Stimulated activated CD8-positive, alpha-beta memory T cell treated with anti-CD3 and anti-CD28 coated beads, Interleukin-7, amount 100 ng/mL, for 24 hours (primary cell): ENCODE measurements at places on chromosomes 4 and X.

DNA sequence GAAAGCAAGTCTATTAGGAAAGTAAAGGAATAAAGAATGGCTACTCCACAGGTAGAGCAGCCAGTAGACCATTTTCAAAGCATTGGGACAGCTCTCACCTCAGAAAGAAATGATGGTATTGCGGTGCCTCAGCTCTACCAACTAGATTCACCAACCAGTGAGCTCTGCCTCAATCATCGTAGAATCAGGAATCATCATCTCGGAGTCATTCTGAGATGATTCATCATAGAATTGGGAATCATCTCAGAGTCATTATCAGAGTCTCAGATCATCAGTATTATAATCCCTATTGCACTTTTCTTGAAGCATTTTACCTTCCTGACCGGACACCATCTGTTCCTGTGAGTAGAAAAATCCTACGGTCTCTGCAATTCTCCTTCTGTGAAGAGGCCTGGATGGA, 17.5 kb upstream of the SAT1 start:
- no peak for DNase-seq

GRCh38 chr4:122833999-122834398, 7.4 kb downstream of the FGF2 start:
- DNase-seq: no peak

DNA sequence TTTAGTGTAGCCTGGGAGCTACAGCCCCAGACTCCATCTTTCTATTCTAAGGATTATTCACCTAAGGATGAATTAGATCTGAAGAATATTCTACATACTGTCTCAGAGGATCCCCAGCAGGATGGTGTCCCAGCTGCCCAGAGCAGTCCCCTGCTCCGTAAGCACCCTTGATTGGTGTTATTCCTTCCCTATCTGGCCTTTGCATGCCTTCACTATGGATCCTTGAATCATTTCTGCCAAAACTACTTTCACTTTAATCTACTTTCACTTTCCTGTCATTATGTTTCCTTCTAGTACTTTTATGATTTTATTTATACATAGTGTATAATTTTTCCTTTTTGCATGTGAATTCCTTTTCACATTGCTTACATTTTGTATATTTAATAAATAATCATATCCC, 39.2 kb downstream of the ARHGAP24 start:
- DNase-seq: no peak

GRCh38 chrX:45031830-45032378, 158.9 kb downstream of the KDM6A start:
- no peak for DNase-seq

DNA sequence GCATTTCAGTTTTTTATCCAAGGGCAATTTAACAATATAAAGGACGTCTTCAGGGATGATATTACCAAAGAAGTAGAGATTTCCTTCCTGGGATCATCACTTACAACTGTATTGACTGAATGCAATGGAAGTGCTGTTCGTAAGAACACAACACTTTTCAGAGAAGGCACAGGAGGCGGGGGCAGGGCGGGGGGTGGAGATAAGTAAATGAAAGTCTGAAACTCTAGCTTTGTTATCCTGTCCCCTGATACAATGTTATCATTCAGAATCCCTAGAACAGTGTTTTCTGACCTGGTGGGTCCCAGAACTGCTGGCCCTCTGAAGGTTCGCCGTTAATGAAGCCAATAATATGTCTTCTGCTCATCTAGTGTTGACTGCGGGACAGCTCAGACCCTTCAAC, 124.6 kb downstream of the NSUN7 start:
- no peak for DNase-seq

GRCh38 chrX:9682456-9682855, 83.2 kb downstream of the GPR143 start:
- no peak for DNase-seq

DNA sequence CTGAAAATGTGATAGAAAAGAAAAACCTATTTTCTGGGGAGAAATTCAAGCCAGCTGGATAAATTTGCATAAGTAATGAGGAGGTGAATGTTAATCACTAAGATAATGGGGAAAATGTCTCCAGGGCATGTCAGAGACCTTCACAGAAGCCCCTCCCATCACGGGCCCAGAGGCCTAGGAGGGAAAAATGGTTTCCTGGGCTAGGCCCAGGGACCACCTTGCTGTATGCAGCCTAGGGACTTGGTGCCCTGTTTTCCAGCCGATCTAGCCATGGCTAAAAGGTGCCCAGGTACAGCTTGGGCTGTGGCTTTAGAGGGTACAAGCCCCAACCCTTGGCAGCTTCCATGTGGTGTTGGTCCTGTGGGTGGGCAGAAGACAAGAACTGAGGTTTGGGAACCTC, 46.6 kb upstream of the TRPC5OS start:
- DNase-seq: no peak

DNA sequence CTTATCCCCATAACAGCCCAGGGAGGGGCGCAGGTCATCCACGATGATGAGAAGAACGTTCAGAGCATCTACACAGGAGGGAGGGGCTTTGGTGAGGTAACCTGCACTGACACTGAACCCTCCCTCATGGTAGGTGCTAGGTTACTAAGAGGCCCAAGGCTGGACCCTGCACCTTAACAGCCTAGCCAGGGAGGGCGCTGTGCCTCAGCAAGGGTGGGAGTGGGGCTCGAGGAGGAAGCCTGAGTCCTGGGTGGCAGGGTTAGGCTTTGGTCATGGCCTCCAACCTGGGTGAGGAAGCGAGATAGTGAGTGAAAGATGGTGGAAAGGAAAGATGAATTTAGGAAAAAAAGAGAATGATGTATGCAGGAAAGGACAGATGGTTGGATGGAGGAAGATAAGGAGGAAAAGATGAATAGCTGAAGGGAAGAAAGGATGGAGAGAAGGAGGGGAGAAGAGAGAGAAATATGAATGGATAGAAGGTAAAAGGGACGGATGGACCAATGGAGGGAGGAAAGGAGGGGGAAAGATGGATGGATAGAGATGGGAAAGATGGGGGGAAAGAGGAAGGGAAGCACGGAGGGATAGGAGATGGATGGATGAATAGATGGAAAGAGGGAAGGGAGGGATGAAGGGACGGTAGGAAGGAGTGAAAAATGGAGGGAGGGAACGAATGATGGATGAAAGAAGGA, 736 bp downstream of the IDS start:
- DNase-seq: no peak

- no peak for DNase-seq
Measured at GRCh38 chr4:101418055-101418454, 70.7 kb upstream of the PPP3CA start.

DNA sequence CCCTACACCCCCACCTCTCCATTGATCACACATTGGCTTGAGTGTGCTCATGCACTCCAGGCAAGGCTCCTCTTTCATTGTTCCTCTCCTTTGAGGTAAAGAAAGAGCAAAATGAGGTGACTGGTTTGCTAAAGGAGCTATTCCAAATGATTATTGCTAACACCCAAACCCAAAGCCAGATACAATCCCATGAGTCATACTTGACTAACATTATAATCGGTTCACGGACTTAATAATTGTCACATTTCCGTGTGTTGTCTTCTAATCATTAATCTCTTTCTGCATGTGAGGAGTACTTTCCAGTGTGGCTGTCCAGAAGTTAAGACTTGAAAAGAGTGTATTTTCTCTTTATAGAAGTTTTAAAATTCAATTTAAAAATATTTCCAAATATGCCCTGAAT, 174.3 kb upstream of the SFRP2 start:
- DNase-seq: no peak

- peak; percentile 12 for DNase-seq
Measured at GRCh38 chr4:163544407-163545038, 50.0 kb downstream of the TMA16 start.

DNA sequence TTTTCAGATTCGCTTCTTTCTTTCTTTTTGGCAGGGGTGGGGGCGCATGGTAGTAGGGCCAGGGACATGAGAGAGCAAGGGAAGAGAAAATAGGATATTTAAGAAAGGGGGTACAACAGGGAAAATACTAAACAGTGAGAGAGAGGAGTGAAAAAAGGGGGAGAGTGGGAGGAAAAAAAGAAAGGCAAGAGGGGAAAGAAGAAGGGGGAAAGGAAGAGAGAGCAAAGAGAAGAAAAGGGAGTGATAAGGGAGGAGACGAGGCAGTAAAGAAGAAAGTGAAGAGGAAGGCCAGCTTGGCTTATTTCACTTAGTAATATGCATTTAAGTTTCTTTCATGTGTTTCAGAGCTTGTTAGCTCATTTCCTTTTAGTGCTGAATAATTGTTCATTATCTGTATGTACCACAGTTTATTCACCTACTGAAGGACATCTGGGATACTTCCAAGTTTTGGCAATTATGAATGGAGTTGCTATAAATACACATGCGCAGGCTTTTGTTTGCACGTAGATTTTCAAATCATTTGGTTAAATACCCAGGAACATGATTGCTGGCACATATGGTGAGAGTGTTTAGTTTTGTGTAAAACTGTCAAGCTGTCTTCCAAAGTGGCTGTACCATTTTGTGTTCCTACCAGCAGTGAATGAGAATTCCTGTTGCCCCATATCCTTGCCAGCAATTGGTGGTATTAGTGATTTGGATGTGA, 37.3 kb downstream of the CASP6 start:
- no peak for DNase-seq

GRCh38 chrX:116318672-116319071, 117.7 kb upstream of the SLC6A14 start:
- DNase-seq: no peak

DNA sequence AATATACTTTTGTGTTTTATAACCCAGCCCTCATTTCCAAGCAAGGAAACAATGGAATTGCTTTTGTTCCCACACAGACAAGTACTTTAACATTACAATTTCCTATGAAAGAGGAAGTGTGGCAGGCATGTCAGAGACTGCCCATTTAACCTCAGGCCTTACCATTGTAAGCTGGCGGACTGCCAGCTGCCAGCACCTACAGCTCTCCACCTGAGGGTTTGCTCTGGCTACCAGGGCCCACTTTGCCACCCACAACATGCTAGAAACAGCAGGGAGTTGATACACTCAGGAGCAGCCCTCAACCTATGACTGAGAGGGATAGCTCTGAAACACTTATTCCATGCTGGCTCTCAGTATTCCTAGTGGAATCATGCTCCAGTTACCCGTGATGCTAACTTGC, 152.3 kb upstream of the PRDX4 start:
- no peak for DNase-seq

- no peak for DNase-seq
Measured at GRCh38 chrX:2898846-2899512, 30.2 kb downstream of the ARSD start.

- no peak for DNase-seq
Measured at GRCh38 chr4:106614441-106614840, 245.9 kb upstream of the GIMD1 start.

DNA sequence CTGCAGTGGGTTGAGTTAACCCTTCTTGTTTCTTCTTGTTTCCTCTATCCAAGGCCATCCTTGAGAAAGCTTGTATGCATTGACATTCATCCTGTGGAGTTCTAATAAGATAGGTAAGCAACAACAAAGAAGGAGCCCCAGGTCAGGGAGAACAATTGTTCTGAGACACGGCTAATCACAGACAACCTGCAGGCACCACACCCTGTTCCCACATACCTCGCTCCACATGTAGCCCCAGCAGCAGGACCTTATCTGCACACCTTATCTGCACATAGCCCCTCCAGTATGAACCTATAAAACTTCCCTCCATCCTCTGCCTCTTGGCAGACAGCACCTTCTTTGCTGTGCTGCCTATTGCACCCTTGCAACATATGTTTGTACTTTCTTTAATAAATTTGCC, 129.1 kb downstream of the MSL3 start:
- no peak for DNase-seq

- DNase-seq: no peak
Measured at GRCh38 chr4:171565130-171565788, 247.9 kb upstream of the GALNTL6 start.

DNA sequence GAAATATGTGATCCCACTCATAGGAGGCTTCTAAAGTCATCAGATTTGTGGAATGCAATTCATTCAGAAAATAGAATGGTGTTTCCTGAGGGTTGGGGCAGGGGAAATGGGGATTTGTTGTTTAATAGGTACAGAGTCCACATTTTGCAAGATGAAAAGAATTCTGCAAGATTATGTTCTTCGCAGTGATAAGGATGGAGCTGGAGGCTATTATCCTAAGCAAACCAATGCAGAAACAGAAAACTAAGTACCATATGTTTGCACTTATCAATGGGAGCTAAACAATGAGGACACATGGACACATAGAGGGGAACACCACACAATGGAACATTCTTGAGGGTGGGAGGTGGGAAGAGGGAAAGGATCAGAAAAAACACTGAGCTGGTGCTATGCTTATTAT, 144.3 kb upstream of the NLGN4X start:
- no peak for DNase-seq

GRCh38 chr4:125317525-125317877, 2.7 kb downstream of the FAT4 start:
- no peak for DNase-seq

GRCh38 chrX:129961180-129962083, 21.0 kb upstream of the BCORL1 start:
- peak; percentile 40 for DNase-seq

DNA sequence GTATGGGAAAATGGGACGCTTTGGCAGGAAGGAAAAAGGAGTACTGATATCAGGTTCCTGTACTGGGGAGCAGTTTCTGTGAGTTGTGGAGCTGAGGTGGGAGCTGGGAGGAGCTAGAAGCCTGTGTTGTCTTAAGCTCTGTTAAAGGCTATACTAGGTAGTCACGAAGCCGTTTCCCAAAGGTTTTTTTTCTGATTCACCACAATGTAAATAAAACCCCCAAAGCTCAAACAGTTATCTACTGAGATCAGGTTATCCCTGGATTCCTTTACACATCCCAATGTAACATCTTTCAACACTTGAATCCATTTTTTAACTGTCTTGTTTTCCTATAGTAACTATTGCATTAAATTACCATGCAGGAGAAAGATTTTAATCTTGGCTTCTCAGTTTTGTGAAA, 297.4 kb upstream of the SFRP2 start:
- no peak for DNase-seq

- DNase-seq: no peak
Measured at GRCh38 chr4:143375326-143376073, 38.8 kb downstream of the GAB1 start.

DNA sequence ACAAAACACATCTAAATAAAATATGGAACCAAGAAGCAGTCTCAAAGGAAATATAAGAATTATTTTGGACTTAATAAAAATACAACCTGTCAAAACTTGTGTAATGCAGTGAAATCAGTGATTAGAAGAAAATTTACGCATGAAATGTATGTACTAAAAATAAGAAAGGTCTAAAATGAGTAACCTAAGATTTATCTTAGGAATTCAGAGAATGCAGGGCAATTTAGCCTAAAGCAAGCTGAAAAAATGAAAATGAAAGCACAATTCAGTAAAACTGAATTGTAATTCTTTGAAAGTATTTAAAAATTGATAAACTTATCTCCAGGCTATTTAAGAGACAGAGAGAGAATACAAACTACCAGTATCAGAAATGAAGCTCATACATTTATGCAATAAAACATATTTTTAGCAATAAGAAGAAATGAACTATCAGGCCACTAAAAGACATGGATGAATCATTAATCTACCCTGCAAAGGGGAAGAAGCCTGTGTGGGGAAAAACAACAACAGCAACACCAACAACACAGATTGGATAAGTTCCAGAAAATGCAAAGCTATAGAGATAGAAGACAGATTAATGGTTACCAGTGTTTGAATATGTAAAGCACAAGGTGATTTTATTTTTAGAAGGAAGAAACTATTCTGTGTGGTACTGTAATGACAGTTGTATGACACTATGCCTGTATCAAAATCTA, 442.0 kb upstream of the ADGRL3 start:
- DNase-seq: no peak

GRCh38 chr4:4860600-4861389, 1.3 kb downstream of the MSX1 start:
- DNase-seq: no peak

- no peak for DNase-seq
Measured at GRCh38 chrX:42248226-42248625, 324.9 kb upstream of the CASK start.
